T-helper 17 cell (primary cell): ENCODE measurements at places on chromosomes 3 and 15.

GRCh38 chr3:152298393-152299248, 29.9 kb downstream of the MBNL1 start:
- DNase-seq: peak; percentile 53

- no peak for DNase-seq
Observed at GRCh38 chr3:158794936-158795518, 6.8 kb upstream of the MFSD1 start.

GRCh38 chr3:56373386-56373785, 94.9 kb downstream of the ERC2 start:
- no peak for DNase-seq

DNA sequence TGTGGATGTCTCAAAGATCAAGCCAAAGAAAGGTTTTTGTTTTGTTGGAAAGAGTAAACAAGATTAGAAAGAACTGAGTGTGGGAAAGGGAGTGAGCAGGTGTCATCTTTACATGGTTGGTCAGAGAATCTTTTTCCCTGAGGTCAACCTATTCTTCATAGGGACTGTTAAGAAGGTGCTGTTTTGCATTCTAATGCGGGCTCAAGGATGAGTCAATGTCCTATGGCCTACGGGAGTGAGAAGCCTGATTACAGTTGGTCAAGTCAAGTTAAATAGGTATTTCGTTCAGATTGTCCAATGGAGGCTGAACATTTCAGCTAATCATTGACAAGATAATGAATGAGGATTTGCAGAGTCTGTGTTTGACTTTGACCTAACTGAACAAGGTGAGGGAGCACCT, 491.2 kb upstream of the PDZRN3 start:
- DNase-seq: no peak

GRCh38 chr3:176759815-176760506, 437.3 kb downstream of the TBL1XR1 start:
- no peak for DNase-seq

GRCh38 chr15:77607111-77607893, 25.4 kb downstream of the LINGO1 start:
- DNase-seq: no peak

DNA sequence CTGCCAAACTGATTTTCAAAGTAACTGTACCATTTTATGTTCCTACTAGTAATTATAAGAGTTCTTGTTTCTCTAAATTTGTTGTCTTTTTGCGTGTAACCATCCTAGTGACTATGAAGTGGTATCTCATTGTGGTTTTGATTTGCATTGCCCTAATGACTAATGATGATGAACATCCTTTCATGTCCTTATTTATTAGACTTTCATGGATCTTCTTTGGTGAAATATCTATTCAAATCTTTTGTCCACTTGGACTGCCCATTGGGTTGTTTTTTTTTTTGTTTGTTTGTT, 3.6 kb downstream of the OXSR1 start:
- no peak for DNase-seq

- DNase-seq: no peak
Observed at GRCh38 chr3:157844800-157845565, 261.2 kb downstream of the SHOX2 start.

GRCh38 chr3:2268779-2269178, 170.1 kb downstream of the CNTN4 start:
- DNase-seq: no peak

DNA sequence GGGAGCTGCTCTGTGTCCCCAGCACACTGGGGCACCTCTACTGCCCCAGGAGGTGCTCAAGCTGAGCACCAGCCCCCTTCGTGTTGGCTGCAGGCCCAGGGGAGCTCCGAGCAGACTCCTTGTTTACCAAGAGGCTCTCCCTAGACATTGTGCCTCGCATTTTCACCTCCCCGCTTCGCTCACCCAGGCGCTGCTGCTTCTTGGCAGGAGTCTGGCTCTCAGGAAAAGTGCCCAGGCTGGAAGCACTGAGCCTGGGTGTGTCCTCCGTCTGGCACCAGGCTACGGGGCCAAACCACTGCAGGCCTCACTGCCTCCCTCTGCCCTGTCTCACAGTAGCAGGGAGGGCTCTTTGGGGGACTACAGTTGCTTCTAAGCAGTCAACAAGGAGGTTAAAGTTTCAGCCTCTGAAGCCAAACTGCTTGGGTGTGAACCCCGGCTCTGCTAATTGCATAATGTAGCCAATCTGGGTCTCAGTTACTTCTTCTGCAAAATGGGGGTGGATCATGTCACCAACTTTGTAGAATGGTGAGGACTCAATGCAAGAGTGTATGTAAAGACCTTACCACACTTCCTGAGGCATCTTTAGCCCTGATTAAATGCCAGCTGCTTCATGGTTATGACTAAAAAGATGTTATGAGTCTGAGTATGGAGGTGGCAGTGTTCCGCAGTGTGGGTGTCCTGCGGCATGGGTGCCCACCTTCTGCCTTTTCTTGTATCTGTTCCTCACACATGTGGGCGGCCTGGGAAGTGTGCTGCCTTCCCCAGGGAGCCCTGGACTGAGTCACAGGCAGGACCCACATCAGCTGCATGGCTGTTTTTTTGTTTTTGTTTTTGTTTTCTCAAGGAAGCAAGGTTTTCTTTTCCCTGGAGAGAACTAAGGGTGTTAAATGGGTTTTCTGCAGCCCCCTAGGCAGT, 88.9 kb downstream of the CLSTN2 start:
- no peak for DNase-seq
